ENCODE measurements at places on chromosomes 5 and 9.

DNA sequence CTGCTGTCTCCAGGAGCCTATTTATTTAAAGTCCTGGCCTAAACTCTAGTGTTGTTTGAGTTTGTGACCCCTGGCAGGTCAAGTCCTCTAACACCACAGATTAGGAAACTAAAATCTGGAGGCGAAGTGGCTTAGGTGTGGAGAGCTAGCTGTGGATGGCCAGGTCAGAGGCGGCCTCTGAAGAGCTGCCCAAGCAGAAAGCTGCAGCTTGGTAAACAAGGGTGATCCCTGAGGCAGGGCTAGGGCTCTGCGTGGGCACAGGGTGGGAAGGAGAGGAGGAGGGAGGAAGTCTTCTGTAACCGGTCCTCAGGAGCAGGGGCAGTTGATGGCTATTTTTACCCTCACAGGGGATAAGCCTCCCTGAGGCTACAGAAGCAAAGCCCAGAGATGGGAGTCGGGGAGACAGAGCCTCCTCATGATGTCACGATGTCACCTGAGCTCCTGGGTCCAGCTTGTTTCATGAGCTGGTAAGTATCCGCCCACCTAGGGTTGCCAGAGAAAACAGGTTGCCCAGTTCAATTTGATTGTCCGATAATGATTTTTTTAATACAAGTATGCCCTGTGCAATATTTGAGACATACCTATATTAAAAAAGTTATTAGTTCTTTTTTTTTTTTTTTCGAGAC, 25.9 kb upstream of the BOD1 start:
- H3K36me3 ChIP-seq = no peaks in the 10 kb centered on the region
- no peaks in the 10 kb centered on the region for H3K27me3 ChIP-seq
- no peak overlapping the region for H3K27ac ChIP-seq
- no peak for DNase-seq
- H3K4me3 ChIP-seq = no peak overlapping the region

DNA sequence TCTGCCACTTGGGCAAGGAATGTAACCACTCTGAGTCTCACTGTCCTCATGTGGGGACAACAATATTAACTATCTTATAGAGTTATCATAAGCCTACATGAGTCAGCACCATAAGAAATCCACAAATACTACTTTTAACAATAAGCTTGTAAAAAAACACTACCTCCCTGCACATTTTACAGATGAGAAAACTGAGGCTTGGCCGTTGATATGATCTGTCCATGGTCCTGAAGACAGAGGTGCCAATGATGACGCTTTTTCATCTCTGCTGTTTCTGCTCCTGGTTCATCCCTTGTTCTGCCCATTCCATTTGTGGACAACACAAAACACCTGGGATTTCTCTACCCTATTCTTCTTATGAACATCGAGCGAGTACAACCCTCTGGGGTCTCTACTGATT, 23.4 kb upstream of the STRBP start:
- DNase-seq = no peak
- no peaks in the 10 kb centered on the region for H3K4me1 ChIP-seq
- H3K4me3 ChIP-seq = no peak overlapping the region
- H3K36me3 ChIP-seq = no peaks in the 10 kb centered on the region

- no peaks in the 10 kb centered on the region for H3K36me3 ChIP-seq
- H3K27ac ChIP-seq = peak overlapping the region; percentile 80
- peak overlapping the region; percentile 99 for H3K4me3 ChIP-seq
- H3K27me3 ChIP-seq = no peaks in the 10 kb centered on the region
Measured at GRCh38 chr5:163509291-163509951, 4.0 kb downstream of the MAT2B start.

DNA sequence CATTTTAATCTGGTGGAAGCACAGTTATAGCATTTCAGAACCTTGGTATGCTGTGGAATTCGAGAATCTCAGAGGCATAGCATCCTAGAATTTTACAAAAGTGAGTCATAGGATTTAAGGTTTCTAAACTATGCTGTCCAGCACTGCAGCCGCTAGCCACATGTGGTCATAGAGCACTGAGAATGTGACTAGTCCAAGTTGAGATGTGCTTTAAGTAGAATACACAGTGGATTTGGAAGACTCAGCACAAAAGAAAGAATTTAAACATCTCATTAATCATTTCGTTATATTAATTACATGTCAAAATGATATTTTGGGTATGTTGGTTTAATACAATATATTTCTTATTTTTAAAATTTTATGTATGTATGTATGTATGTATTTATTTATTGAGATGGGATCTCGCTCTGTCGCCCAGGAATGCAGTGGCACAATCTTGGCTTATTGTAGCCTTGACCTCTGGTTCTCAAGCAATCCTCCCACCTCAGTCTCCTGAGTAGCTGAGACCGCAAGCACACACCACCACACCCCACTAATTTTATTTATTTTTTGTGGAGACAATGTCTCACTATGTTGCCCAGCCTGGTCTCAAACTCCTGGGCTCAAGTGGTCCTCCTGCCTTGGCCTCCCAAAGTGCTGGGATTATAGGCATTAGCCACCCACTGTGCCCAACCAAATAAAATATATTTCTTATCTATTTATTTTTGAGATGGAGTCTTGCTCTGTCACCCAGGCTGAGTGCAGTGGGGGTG, 20.4 kb upstream of the RPS14 start:
- peaks cover 47% of the 10 kb centered on the region for H3K4me1 ChIP-seq
- DNase-seq = peak; percentile 98
- H3K27me3 ChIP-seq = peaks cover 6% of the 10 kb centered on the region
- H3K36me3 ChIP-seq = no peaks in the 10 kb centered on the region
- H3K4me3 ChIP-seq = no peak overlapping the region

DNA sequence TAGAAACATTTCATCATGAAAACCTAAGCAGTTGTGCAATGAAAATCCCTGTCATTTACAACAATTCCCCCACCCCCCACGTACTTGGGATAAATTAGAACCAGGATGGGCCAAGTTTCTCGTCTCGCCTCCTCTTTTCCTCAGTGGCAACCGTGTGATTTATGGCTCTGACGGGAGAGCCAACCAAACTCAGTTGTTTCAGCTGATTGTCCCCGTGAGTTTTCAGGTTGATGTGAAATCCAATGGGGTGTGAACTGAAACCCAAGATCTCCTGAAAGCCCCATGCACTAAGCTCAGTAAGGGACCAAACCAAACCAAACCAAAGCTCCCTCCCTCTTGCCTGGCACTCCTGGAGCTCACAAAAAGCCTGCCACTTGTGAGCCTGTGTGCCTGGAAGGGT, 138.7 kb upstream of the SLC24A2 start:
- peaks cover 6% of the 10 kb centered on the region for H3K27me3 ChIP-seq
- H3K27ac ChIP-seq = no peak overlapping the region
- no peaks in the 10 kb centered on the region for H3K36me3 ChIP-seq
- H3K4me1 ChIP-seq = peaks cover 7% of the 10 kb centered on the region
- DNase-seq = no peak
